Testis (tissue), 5 donors: ENCODE measurements at places on chromosomes 1 and 21.

DNA sequence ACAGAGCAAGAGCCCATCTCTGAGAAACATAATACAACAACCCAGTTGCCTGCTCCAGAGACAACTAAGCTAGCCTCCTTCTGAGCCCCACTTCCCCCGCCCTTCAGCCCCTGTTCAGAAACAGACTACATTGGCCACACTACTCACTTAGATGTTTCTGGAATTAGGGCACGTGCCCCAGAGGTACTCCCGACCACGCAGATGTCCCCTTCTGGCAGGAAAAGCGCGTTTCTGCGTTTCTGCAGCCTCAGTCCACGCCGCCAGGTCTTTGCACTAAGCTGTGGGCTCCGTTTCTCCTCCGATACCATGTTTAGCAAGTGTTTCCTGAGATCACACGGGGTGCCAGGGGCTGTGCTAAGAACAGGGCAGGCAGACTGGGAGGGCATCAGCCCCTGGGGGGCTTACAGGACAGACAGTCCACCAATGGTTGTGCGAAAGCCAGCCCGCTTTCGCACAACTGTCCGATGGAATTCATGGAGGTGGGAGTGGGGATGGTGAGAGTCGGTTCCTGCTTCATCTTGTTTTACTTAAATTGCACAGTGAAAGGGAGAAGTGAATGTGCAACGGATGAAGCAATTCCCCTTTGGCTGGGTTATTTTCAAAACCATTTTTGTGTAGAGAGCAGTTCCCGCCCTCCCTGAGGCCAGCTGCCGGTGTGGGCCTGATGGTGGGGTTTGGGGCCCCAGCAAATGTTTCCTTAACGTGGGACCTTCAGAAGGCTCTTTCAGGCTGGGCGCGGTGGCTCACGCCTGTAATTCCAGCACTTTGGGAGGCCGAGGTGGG is 2.7 kb downstream of the PIK3CD start:
- no peak for DNase-seq

DNA sequence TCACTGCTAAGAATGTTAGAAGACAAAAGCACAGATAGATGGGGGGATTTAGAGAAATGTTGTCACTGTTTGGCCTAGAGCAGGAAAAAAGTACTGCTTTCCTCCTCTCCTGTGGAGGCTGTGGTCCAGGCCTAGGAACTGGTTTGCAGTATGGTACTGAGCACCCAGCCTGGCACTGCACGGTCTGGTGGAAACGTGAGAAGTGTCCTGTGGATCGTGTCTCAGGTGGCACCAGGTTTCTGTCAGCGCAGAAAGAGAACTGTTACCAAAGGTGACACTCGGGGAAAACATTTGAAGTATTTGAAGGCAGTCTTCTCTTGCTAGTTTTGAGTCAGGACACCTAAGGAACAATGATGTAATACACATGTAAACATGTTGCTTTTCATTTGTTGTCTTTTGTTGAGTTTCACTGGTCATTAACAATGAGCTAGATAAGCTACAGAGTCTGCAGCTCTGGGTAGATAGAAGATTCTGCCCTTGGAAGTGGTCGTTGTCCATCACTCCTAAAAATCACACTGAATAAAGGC is 63.0 kb downstream of the B3GALNT2 start:
- DNase-seq = no peak

DNA sequence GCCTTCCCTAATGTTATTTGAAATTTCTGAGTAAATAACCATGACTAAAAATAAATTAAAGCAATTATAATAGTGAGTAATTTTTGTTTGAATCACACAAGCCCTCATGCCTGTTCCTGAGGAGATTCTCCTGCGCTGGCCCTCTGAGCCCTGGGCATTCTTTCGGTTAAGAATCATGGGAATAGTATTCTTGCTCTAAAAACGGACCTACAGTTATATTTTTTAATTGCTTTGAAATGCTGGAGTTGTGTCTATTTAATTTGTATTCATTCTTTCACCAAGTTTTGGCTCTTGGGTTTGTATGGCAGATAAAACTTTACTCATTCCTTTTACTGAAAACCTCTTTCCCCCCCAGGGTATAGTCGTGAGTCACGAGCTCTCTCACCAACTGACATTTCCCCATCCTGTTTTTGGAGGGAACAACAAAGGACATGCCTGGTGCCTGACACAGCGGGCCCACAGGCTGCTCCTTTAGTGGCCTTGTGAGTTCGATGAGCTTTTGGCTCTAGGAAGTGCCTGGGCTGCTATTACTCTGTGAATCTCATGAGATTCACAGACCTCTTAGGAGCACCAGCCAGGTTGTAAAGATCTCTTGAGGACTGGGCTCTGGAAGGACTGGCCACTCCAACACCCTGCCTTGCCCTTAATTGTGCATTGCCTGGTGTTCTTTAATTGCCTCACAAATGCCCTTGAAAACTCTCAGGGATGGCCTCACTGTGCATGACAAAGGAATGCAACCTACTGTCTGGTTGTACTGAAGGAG is 58.6 kb downstream of the DDR2 start:
- no peak for DNase-seq

GRCh38 chr1:161885003-161885402 is 118.9 kb downstream of the ATF6 start:
- peak; percentile 43 for DNase-seq

- peak; percentile 97 for DNase-seq
Observed at GRCh38 chr1:155859234-155859829, at the start of gene SYT11. TSS of gene SYT11 (plus strand) at chr1:155859567. CDS start at chr1:155859762, 195 bp downstream.
